ENCODE measurements at places on chromosomes 12 and 14.
A peak's percentile ranks its signal among the peaks of the same experiment; 100 is the strongest.

- DNase-seq, result no peak
Observed at GRCh38 chr12:82760423-82760822, 73.7 kb downstream of the TMTC2 start.

DNA sequence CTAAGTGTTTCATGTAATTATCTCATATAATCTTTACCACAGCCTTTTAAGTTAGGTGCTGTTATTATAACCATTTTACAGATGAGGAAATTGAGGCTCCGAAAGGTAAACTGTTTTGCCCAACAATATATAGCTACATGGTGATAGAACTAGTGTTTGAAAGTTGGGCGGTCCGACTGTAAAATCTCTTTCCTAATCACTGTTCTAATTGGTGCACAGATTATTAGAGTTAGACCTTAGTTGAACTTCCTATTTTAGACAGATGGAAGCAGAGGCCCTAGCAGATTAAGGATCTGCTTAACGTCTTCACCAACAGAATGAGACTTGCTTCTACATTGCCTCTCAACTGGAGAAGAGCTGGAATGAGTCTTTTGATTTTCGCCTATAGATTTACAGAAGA, 30.0 kb upstream of the DUSP6 start:
- DNase-seq, result no peak

GRCh38 chr14:51458563-51458955, 193.2 kb upstream of the FRMD6 start:
- peak; percentile 35 for DNase-seq

DNA sequence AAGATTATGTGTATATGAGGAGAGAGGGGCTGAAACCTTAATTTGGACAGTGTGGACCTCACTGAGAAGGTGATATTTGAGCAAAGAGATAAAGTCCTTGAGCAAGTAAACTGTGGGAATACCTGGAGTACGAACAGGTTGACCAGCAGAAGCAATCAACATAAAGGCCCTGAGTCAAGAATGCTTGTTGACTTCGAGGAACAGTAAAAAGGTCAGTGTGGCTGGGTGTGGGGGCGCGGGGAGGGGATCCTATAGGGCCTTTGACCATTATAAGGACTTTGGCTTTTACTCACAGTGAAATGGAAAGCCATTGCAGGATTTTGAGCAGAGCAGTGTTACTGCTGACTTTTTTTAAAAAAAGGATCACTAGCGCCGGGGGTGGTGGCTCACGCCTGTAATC, 34.7 kb upstream of the PPM1H start:
- no peak for DNase-seq

DNA sequence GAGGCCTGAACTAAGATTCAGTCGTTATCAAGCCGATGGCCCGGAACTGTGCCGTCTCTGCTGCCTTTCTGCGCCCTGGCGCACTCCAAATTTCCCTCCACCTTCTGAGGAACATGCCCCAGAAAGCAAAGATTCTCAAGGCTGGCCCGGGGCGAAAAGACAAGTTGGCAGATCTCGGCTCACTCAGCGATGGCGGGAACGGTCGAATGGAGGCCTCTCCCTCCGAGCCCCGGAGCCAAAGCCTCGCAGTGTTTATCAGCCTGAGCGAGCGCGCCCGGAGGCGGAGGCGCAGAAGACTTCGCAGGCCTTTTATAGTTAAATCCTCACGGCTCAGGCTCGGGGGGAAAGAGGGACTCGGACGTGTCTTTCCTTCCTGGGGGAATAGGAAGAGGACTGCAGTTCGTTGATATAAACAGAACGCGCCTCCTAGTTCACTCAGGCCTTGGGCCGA, 5.6 kb downstream of the TBX5 start:
- DNase-seq, result no peak

DNA sequence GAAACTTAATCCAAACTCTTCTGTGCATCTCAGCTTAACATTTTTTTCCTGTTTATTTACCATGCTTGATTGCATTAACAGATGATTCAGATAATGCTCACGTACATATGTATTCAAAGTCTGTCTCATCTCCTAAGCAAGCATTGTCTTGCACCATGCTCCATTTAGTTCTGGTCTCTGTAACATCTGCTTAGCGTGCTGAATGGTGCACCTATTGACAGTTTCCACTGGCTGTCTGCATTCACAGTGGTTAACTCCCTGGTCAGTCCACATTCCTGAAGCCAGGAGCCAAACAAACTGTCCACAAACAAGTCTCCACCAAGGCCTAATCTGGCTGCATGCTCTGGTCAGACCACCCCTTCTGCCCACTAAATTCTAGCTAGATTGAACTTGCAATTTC, 83.9 kb downstream of the KNTC1 start:
- DNase-seq, result no peak

- DNase-seq, result no peak
Observed at GRCh38 chr12:21239866-21240265, 94.9 kb downstream of the SLCO1A2 start.

DNA sequence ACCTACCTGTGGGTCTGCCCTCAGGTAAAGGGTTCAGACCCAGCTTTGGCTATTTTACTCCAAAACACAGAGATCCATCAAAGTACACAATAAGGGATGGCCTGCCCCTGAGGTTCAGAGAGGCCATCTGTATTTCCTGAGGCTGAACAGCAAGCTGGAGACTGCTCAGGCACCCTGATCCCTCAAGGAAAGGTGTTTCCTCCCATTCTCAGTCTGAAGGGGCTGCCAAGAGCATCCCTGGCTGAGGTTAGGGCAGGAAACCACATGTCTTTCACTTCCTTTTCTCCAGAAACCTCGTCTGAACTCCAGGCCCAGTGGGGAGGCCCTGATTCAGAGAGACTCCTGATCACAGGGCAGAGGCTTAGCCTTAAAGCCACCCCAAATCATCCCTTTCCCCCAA, 1.5 kb downstream of the RILPL1 start:
- DNase-seq, result no peak

DNA sequence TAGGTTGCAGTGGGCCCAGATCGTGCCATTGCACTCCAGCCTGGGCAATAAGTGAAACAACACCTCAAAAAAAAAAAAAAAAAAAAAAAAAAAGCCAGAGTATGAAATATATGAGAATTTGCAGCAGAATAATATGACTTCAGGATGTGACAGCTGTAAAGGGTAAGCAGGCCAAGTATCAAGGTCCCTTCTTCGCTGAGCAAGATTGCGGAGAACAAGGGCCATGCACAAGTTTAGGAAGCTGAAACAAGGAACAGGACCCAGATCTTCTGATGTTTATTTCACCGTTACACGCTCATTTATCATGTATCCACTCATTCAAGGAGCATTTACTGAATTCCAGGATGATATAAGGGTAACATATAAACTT, 659 bp upstream of the FOXJ2 start:
- no peak for DNase-seq

- no peak for DNase-seq
Observed at GRCh38 chr14:86333493-86333892, 803.5 kb downstream of the FLRT2 start.

GRCh38 chr14:68440820-68441219, 352.0 kb downstream of the ZFP36L1 start:
- no peak for DNase-seq

DNA sequence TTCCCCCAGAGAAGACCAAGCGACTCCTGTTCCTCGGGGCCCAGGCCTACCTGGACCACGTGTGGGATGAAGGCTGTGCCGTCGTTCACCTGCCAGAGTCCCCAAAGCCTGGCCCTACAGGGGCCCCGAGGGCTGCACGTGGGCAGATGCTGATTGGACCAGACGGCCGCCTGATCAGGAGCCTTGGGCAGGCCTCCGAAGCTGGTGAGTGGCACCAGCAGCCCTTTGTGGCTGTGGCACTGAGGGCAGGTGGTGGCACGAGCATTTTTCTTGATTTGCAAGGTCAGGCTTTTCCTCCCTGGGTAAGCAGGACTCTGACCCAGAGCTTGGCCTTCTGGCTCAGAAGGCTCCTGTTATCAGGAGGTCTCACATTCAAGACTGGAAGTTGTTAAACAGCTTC, 2.7 kb downstream of the SIVA1 start:
- no peak for DNase-seq

DNA sequence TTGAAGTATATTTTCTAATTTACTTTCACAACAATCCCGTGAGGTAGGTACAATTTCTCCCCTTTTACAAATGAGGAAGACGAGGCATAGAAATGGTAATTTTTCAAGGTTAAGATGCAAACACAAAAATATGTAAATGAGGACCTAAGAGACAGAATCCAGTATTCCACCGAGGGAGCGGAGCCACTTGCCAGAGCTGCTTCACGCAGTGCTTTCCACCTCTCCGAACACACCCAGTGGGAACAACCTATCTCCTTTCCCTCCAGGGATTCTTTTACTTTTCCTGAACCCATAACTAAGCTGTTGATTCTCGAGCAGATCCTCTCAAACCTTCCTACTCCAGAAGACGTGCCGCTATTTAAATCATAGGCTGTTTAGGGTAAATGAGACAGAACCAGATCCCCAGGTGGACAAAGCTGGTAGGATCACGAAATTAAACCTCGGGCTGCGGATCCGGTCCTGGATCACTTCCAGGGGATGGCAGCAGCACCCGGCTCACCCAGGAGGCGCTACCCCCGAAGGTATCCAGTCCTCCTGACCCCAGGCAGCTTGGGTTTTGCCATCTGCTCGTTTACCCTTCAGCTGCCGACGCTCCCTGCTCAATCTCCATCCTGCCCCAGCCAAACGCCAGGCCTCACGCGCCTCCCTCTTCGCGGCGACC, 1.5 kb downstream of the DDHD1 start:
- peak; percentile 50 for DNase-seq

DNA sequence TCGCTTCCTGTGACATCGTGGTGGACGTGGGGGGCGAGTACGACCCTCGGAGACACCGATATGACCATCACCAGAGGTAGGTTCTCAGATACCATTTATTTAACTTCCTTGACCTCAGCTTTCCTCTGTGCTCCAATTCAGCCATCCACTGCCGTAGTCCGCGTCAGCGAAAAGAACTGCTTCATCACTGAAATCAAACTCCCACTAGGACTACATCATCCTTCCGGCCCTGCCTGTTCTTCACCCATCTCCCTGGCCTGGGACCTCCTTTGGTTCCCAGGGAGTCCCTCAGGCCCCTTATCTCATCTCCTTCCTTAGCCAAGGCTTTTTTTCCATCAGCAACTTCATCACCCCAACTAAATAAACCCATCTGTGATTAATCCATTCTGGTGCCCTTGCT, 692 bp downstream of the MYG1 start:
- DNase-seq, result peak; percentile 40

- no peak for DNase-seq
Observed at GRCh38 chr12:26599096-26599695, 233.8 kb downstream of the ITPR2 start.

GRCh38 chr14:78767436-78767835, 597.3 kb downstream of the NRXN3 start:
- no peak for DNase-seq

DNA sequence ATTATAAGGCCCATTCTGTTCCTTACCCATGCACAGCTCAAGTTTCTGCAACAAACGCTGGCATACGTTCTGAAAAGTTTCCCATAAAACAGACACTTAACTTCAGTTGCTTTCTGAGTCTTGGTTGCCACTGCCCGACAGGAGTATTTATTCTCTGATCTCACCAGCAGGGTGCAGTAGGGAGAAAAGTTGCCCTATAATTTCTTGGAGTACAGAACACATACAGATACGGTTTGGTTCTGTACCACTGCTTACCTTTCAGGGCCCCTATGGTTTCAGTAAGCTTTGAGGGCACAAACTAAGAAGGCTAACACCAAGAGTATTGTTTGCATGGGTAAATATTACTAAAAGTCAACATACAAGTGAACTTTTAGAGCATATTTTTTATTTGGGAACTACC, 77.9 kb downstream of the SPATA7 start:
- DNase-seq, result no peak

DNA sequence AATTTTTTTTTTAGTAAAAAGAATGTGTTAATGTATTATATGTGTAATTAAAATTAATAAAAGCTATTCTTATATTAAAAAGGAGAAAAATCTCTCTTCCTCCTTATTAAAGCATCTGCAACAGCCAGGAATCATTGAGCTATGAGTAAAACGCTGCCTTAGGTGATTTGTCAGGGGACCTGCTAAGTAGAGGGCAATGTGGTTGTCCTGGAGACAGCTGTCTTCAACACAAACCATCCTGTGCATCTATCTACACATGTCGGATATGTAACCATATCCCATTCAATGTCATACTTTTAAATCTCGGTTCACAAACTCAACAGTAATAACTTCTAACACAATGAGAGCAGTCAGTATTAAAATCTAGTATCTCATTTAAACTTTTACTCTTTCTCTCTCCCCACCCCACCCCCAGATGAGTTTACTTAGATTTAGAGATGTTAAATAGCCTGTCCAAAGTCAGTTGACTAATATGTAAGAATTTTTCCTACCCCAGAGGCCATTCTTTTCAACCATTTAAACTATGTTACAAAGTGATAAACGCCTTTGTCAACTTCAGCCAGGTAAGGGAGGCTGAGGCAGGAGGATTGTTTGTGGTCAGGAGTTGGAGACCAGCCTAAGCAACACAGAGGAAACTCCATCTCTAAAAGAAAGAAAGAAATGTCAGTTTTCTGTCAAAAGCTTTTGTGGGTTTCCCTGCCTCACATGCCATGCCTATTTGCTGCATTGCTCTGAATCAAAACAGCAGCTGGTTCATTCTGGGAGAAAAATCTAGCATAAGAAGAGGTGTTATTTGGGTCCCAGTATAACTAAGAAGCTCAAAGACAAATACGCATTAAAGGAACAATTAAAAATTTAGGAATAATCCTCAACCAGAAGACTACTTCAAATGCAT, 413.7 kb upstream of the CCDC196 start:
- no peak for DNase-seq
